ENCODE measurements at places on chromosomes 5 and 9. TPM values are rescaled to one million over a fixed set of nuclear protein-coding genes. Genes with fewer than 3 reads are reported as not detected.
A peak's percentile ranks its signal among the peaks of the same experiment; 100 is the strongest.

GRCh38 chr5:34687269-34688011 lies 31.3 kb downstream of the RAI14 start:
- H3K4me3 ChIP-seq, result no peak overlapping the region
- DNase-seq, result no peak
- H3K4me1 ChIP-seq, result peaks cover 13% of the 10 kb centered on the region
- H3K27ac ChIP-seq, result no peak overlapping the region
- no peaks in the 10 kb centered on the region for H3K27me3 ChIP-seq

- peaks cover 27% of the 10 kb centered on the region for H3K27me3 ChIP-seq
- H3K4me3 ChIP-seq, result no peak overlapping the region
- no peak overlapping the region for H3K27ac ChIP-seq
- DNase-seq, result no peak
Observed at GRCh38 chr9:89592963-89593726, 11.7 kb upstream of the GADD45G start.

- H3K27me3 ChIP-seq, result no peaks in the 10 kb centered on the region
- no peak overlapping the region for H3K4me3 ChIP-seq
- H3K36me3 ChIP-seq, result no peaks in the 10 kb centered on the region
- no peak for DNase-seq
- H3K4me1 ChIP-seq, result no peaks in the 10 kb centered on the region
- H3K27ac ChIP-seq, result no peak overlapping the region
Observed at GRCh38 chr5:93307557-93307956, 273.5 kb downstream of the NR2F1-AS1 start.

GRCh38 chr5:103254921-103255320 lies 3.6 kb upstream of the MACIR start:
- H3K4me1 ChIP-seq, result peaks cover 2% of the 10 kb centered on the region
- no peaks in the 10 kb centered on the region for H3K36me3 ChIP-seq
- DNase-seq, result no peak
- no peak overlapping the region for H3K4me3 ChIP-seq

- H3K4me3 ChIP-seq, result no peak overlapping the region
- H3K27me3 ChIP-seq, result peaks cover 4% of the 10 kb centered on the region
- no peak for DNase-seq
Observed at GRCh38 chr9:35813434-35814105, 1.3 kb downstream of the HINT2 start.

The DNAH5 gene
- total RNA-seq, result 1.7 TPM

- no peak overlapping the region for H3K4me3 ChIP-seq
- no peak overlapping the region for H3K27ac ChIP-seq
- no peaks in the 10 kb centered on the region for H3K27me3 ChIP-seq
- H3K4me1 ChIP-seq, result no peaks in the 10 kb centered on the region
- no peaks in the 10 kb centered on the region for H3K36me3 ChIP-seq
Observed at GRCh38 chr5:10046676-10047075, 203.0 kb downstream of the ATPSCKMT start.

DNA sequence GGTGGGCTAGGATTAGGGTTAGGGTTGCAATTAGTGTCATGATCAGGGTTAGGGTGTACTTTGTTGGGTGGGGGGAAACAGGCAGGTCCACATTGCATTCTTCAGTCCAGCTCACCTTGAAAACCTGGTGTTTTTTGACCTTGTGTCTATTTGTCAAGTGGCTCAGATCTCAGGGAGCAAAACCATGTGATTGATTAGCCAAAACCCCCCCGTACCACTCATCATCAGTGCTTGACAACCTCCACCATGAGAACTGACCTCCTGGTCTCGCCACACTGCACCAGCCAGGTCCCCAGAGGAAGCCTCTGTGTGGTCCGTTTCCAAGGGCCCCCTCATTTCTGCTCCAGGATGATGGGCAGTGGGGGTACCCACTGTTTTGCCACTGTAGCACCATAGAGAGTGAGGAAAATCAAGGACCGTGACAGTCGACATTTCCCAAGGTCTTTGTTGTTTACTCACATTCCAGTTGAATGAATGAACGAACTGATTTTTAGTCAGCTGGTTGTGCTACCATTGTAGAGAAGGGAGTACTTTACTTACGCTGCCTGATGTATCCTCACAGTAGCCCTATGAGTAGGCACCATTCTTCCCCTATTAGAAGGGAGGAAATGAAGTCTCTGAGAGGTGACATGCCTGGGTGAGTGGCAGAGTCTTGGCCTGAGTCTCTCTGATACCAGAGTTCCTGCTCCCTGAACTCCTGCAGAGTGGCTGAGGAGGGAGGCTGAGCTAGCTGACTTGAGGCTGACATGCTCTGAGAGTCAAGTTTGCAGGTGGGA lies 84.8 kb downstream of the RAD23B start:
- DNase-seq, result no peak
- no peak overlapping the region for H3K27ac ChIP-seq
- no peaks in the 10 kb centered on the region for H3K27me3 ChIP-seq
- no peaks in the 10 kb centered on the region for H3K4me1 ChIP-seq
- H3K36me3 ChIP-seq, result no peaks in the 10 kb centered on the region

GRCh38 chr9:111836311-111836710 lies 41.6 kb upstream of the SHOC1 start:
- no peaks in the 10 kb centered on the region for H3K4me1 ChIP-seq
- peak; percentile 69 for DNase-seq
- H3K36me3 ChIP-seq, result no peaks in the 10 kb centered on the region
- no peaks in the 10 kb centered on the region for H3K27me3 ChIP-seq
- H3K4me3 ChIP-seq, result no peak overlapping the region

- no peak overlapping the region for H3K27ac ChIP-seq
- peaks cover 9% of the 10 kb centered on the region for H3K36me3 ChIP-seq
- peak; percentile 3 for DNase-seq
- no peaks in the 10 kb centered on the region for H3K27me3 ChIP-seq
Observed at GRCh38 chr9:20771729-20772128, 87.7 kb downstream of the FOCAD start.

The GARIN3 gene
- not detected for total RNA-seq

GRCh38 chr5:1131191-1131621 lies 19.3 kb upstream of the SLC12A7 start:
- no peak overlapping the region for H3K4me3 ChIP-seq
- no peaks in the 10 kb centered on the region for H3K36me3 ChIP-seq

DNA sequence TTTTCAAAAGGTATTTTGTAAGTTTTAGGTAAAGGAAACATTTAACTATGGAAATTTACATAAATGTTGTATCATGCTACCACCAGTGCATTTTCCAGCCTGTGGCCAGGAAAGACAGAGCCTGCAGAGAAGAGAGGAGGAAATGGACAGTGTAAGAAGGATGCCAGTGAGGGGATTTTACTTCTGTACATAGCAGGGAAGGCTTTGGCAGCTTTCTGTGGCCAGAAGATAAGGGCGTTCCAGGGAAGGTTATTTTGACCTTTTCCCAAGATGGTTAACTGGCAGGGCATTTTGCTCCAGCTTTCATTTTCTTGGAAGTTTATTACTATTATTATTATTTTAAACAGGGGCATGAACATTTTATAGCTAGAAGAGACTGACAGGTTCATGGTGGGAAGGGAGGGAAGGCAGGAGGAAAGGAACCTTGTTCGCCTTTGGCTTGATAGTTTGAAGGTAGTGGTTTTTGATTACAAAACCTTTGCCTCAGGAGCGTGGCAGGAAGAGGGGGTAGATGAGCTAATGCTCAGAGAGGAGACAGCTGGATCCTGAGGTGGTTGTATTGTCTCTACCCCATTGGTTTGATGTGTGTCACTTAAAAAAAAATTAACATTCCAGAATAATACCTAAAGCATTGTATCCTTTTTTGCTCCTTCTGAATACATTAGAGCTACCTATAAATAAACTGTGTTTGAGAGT lies 4.1 kb downstream of the ISOC1 start:
- peaks cover 15% of the 10 kb centered on the region for H3K4me1 ChIP-seq
- DNase-seq, result no peak
- no peak overlapping the region for H3K4me3 ChIP-seq
- no peaks in the 10 kb centered on the region for H3K36me3 ChIP-seq

The SLC22A4 gene
- total RNA-seq, result 2.7 TPM

GRCh38 chr9:107153336-107153735 lies 129.7 kb upstream of the RAD23B start:
- no peak overlapping the region for H3K4me3 ChIP-seq
- no peak overlapping the region for H3K27ac ChIP-seq
- H3K27me3 ChIP-seq, result no peaks in the 10 kb centered on the region
- no peak for DNase-seq

DNA sequence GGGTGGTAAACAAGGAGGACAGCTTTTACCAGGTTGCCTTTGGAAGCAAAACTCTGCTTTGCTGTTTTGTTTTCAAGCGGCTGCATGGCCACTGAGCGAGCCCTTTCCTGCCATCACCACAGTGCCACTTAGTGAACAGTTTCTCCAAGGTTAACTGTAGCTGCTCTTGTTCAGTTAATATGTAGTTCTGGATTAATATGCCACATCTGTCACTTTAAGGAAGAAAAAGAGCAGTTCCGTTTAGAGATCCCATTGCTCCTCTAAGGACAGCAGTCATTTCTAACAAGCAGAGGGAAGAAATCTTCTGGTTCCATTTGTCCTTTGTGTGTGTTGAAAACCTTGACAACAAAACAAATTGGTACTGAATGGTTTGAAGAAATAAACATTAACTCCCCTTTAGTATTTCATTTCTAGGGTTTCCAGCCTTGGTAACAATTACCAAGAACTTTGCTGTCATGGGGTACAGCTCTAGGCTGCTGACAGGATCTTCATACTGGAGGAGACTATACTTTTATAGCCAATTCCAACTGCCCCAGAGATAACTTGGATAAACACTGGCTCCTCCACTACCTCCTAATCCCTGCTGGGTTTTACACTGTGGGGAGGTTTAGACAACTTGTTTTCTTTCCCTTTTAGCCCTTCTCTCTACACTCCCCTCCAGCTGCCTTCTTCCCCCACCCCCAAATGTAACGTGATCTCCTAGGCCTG lies 10.3 kb upstream of the ABL1 start:
- peak; percentile 97 for DNase-seq
- H3K27me3 ChIP-seq, result no peaks in the 10 kb centered on the region
- H3K4me1 ChIP-seq, result peaks cover 33% of the 10 kb centered on the region
- peak overlapping the region; percentile 11 for H3K4me3 ChIP-seq
- no peaks in the 10 kb centered on the region for H3K36me3 ChIP-seq

The UNC5A gene
- total RNA-seq, result 0.62 TPM

DNA sequence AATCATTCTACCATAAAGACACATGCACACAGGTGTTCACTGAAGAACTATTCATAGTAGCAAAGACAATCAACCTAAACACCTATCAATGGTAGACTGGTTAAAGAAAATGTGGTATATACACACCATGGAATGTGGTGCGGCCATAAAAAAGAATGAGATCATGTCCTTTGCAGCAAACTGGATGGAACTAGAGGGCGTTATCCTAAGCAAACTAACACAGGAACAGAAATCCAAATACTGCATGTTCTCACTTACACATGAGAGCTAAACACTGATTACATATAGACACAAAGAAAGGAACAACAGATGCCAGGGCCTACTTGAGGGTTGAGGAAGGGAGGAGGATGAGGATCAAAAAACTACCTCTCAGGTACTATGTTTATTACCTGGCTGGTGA lies 103.8 kb downstream of the DRD1 start:
- no peaks in the 10 kb centered on the region for H3K36me3 ChIP-seq
- DNase-seq, result no peak
- no peaks in the 10 kb centered on the region for H3K4me1 ChIP-seq
- no peak overlapping the region for H3K4me3 ChIP-seq
- H3K27ac ChIP-seq, result no peak overlapping the region

DNA sequence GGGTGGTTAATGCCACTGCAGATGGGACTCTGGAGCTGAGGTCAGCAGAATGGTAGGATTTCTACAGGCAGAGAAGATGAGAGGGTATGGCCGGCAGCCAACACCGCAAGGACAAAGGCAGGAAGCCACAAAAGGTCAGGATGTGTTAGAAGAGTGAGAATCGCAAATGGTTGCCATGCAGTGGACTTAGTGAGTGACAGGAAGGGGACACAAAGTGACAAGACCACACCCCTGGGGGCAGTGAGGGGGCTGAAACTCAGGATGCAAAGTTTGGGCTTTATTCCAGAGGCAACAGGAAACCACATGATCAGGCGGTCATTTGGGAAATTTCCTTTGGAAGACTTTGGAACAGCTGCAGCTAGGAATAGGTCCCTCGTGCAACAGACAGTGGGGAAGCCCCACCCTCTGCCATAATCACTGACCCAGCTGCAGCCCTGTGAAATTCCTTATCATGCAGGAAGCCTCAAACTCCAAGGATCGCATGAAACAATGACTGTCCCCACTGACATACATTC lies 14.2 kb upstream of the CCDC180 start:
- H3K27me3 ChIP-seq, result no peaks in the 10 kb centered on the region
- H3K27ac ChIP-seq, result peak overlapping the region; percentile 86
- H3K36me3 ChIP-seq, result peaks cover 39% of the 10 kb centered on the region
- peaks cover 37% of the 10 kb centered on the region for H3K4me1 ChIP-seq
- peak; percentile 95 for DNase-seq
- H3K4me3 ChIP-seq, result no peak overlapping the region

DNA sequence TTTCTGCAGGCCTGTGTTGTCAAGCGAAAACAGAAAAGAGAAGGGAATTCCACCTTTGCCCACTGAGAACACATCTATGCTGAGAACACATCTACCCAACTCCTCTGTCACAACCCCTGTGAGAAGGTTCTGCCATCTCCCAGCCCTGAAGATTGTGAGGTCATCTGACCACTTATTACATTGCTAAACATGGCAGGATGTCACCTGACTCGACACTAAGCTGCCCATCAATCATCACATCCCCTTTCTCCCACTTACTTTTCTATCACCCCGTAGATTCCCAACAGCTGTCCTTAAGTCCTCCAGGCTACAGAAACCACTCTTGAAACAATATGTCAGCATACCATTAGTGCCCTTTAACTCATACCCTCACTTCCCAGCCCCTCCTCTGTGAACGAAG lies 64.2 kb upstream of the PRSS3 start:
- no peak overlapping the region for H3K4me3 ChIP-seq
- no peaks in the 10 kb centered on the region for H3K36me3 ChIP-seq
- DNase-seq, result no peak

DNA sequence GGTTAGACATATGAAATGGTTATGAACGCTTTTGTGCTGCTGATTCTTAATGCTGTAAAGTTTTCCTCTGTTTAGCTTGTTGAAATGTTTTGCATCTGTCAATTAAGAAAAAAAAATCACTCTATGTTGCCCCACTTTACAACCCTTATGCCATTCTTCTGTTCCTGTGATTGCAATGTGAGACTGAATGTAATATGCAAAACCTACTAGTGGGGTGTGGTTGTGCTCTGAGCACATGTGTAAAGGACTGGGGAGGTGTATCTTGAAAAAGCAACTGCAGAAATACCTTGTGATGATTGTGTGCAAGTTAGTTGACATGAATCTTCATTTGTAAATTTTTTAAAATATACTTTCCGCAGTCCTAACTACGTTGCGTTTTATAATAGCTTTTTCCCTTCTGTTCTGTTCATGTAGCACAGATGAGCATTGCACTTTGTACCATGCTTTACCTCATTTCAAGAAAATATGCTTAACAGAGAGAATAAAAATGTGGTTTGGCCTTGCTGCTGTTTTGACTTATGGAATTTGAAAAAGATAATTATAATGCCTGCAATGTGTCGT lies 357.0 kb upstream of the PIK3R1 start:
- no peaks in the 10 kb centered on the region for H3K36me3 ChIP-seq
- no peaks in the 10 kb centered on the region for H3K4me1 ChIP-seq
- no peaks in the 10 kb centered on the region for H3K27me3 ChIP-seq
- no peak overlapping the region for H3K4me3 ChIP-seq

The ZDHHC11B gene
- 3.8 TPM for total RNA-seq

- peaks cover 48% of the 10 kb centered on the region for H3K27me3 ChIP-seq
- no peak overlapping the region for H3K4me3 ChIP-seq
- H3K27ac ChIP-seq, result no peak overlapping the region
- H3K4me1 ChIP-seq, result peaks cover 10% of the 10 kb centered on the region
- DNase-seq, result no peak
- no peaks in the 10 kb centered on the region for H3K36me3 ChIP-seq
Observed at GRCh38 chr5:538801-539468, 14.7 kb upstream of the SLC9A3 start.

GRCh38 chr5:150644058-150644457 lies 3.6 kb downstream of the SYNPO start:
- no peaks in the 10 kb centered on the region for H3K27me3 ChIP-seq
- no peak overlapping the region for H3K27ac ChIP-seq
- peaks cover 86% of the 10 kb centered on the region for H3K4me1 ChIP-seq
- H3K4me3 ChIP-seq, result no peak overlapping the region

All from muscle of leg (tissue), 16 donors.